Body of pancreas (tissue), 4 donors: ENCODE measurements at places on chromosomes 16 and 17. TPM values are rescaled to one million over a fixed set of nuclear protein-coding genes. Genes with fewer than 3 reads are reported as not detected.

GRCh38 chr17:74467221-74467951 lies 952 bp downstream of the CD300A start:
- no peaks in the 10 kb centered on the region for H3K36me3 ChIP-seq
- H3K27ac ChIP-seq: no peak overlapping the region
- H3K4me1 ChIP-seq: no peaks in the 10 kb centered on the region
- H3K4me3 ChIP-seq: no peak overlapping the region

- no peaks in the 10 kb centered on the region for H3K27me3 ChIP-seq
- peak; percentile 59 for DNase-seq
- H3K36me3 ChIP-seq: no peaks in the 10 kb centered on the region
- no peaks in the 10 kb centered on the region for H3K4me1 ChIP-seq
- no peak overlapping the region for H3K4me3 ChIP-seq
- H3K27ac ChIP-seq: no peak overlapping the region
These were observed 141.1 kb downstream of the RGS9 start for GRCh38 chr17:65278050-65278819.

- H3K4me1 ChIP-seq: no peaks in the 10 kb centered on the region
- no peak overlapping the region for H3K4me3 ChIP-seq
- no peaks in the 10 kb centered on the region for H3K36me3 ChIP-seq
These were observed 17.4 kb upstream of the MTSS2 start for GRCh38 chr16:70703041-70703834.

- H3K4me3 ChIP-seq: peak within 1 kb of the TSS; percentile 80
- DNase-seq: peak; percentile 86
- peaks cover 34% of the 10 kb centered on the region for H3K4me1 ChIP-seq
- H3K27me3 ChIP-seq: no peaks in the 10 kb centered on the region
- H3K36me3 ChIP-seq: no peaks in the 10 kb centered on the region
These were observed at the start of gene ZNRF1 for GRCh38 chr16:74998481-74999218. TSS of gene ZNRF1 (plus strand) at chr16:74999024. CDS start at chr16:74999672, 648 bp downstream.

- H3K27ac ChIP-seq: no peak overlapping the region
- peaks cover 5% of the 10 kb centered on the region for H3K4me1 ChIP-seq
- H3K4me3 ChIP-seq: no peak overlapping the region
- DNase-seq: no peak
- no peaks in the 10 kb centered on the region for H3K36me3 ChIP-seq
- H3K27me3 ChIP-seq: no peaks in the 10 kb centered on the region
These were observed 56.1 kb upstream of the LYRM9 start for GRCh38 chr17:27949304-27949703.

DNA sequence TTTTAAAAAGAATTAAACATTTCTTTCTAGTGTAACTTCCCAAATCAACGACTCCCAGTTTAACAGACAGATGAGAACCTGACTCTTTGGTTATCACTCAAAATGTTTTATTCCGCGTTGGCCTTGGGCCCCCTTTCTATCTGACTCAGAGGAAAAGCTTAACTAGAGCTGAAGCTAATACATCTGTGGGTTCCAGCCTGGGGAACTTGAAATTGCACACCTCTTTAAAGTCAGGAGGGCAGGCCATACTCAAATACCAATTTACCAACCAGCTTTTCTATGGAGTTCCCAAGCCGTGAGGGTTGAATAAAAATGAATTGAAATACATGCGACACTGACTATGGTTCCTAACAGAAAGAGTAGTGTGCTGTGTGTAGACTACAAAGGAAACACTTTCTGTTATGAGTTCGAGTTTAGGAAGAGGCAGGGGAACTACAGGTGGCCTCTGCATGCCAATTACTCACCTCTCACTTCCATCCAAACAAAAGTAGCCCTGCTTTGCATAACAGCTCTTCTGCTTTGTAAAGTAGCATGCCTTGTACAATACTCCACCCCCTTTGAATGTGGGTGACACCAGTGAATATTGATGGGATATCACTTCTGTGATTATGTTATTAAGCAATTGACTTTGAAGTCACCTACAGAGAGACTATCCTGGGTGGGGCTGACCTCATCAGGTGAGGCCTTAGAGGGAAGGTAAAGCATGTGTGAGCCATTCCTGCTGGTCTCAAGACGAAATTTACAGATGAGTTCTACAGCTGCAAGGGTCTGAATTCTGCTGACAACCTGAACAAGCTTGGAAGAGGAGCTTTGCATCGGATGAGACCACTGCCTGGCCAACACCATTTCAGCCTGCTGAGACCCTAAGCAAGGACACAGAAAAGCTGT lies 92.1 kb downstream of the WDR59 start:
- H3K4me1 ChIP-seq: no peaks in the 10 kb centered on the region
- no peak overlapping the region for H3K27ac ChIP-seq
- no peaks in the 10 kb centered on the region for H3K27me3 ChIP-seq
- no peak for DNase-seq

DNA sequence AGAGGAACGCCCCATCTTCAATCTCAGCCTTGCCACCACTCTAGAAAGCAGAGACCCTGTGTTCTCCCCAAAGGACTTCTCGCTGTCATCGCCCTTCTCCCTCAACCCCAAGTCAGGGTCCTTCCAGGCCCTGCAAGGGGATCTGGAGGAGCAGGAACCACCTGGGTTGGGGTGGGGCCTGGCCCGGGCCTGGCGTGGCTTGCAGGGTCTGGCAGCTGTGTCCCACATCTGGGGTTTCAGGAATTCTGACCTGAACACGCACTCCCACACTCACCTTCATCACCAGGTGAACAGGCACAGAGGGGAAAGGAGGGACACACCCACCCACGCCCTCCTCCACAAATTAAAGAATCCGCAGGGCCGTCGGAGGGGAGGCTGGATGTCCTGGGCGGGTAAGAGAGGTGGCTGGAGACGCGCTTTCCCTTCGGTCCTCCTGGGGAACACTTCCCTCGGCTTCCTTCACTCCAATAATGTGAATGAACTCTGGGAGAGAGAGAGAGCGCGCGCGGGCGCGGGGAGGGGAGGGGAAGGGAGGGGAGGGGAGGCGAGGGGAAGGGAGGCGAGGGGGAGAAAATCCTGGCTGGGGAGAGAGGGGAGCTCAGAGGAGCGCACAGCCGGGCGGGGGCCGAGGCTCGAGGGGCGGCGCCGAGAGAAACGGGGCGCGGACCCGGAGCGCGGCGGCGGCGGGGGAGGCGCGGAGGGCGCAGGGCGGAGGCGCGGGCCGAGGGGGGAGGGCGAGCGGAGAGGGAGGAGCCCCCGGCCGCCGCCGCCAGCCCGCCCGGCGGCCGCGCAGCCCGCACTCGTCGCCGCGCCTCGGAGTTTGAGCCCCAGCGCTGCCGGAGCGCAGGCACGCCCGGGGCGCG lies at the start of gene CACNG4:
TSS of gene CACNG4 (plus strand) at position 799 of the 863 bp plus-strand sequence. CDS start 205 bp downstream, outside the sequence.
- H3K27ac ChIP-seq: no peak within 1 kb of the TSS
- H3K27me3 ChIP-seq: no peaks in the 10 kb centered on the region
- no peaks in the 10 kb centered on the region for H3K36me3 ChIP-seq
- DNase-seq: no peak

DNA sequence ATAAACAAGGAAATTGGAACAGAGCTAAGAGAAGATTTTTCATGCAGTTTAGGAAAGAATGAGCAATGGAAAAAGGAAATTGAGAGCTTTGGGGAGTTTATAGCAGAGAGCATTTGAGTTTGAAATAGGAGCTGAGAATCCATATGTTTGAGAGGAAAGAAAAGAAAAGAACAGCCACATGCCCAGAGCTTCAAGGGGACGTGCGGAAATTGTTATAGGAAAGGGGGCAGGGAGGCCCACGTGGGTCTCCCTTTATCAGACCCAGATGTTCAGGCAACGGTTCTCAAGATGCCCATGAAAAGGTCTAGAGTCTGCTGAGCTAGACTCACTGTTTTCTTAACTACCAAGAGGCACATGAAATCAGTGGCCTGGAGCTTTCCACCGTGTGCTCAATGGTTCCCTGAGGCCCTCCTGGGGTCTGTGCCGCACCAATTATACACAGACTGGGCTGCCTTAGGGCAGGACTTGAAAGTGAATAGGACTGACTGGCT lies 31.2 kb downstream of the CHD9 start:
- H3K27me3 ChIP-seq: no peaks in the 10 kb centered on the region
- no peak for DNase-seq
- peaks cover 21% of the 10 kb centered on the region for H3K4me1 ChIP-seq

DNA sequence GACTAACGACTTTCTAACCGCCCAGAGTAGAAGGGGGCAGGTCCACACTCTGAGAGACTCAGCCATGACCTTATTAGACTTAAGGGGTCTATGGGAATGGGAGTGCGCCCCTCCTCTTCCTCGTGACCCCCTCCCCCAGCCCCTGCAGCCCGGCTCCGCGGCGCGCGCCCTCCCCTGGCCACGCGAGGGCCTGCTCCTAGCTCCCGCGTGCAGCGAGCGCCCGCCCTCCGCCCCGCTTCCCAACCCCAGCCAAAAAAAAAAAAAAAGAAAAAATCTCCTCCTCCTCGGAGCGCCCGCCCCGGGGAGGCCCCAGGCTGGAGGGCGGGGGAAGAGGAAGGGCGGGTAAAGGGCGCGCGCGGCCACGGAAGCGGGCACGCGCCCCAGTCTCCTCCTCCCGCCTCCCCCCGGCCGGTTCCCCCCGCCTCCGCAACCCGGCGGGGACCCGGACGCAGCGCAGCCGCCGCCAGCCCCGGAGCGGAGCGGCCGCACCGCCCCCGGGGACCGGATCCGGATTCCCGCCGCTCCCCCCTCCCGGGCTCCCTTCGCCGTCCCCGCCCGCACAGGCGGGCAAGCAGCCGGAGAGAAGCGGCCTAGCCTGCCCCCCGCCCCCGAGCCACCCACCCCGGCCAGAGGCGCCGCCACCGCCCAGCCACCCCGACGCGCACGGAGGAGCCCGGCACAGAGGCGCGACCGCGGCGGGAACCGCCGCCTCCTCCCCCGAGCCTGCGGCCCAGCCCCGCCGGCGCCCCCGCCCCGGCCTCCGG lies 949 bp downstream of the UBTF start:
- no peaks in the 10 kb centered on the region for H3K27me3 ChIP-seq
- peaks cover 9% of the 10 kb centered on the region for H3K36me3 ChIP-seq
- H3K27ac ChIP-seq: peak overlapping the region; percentile 99
- H3K4me3 ChIP-seq: peak overlapping the region; percentile 15

DNA sequence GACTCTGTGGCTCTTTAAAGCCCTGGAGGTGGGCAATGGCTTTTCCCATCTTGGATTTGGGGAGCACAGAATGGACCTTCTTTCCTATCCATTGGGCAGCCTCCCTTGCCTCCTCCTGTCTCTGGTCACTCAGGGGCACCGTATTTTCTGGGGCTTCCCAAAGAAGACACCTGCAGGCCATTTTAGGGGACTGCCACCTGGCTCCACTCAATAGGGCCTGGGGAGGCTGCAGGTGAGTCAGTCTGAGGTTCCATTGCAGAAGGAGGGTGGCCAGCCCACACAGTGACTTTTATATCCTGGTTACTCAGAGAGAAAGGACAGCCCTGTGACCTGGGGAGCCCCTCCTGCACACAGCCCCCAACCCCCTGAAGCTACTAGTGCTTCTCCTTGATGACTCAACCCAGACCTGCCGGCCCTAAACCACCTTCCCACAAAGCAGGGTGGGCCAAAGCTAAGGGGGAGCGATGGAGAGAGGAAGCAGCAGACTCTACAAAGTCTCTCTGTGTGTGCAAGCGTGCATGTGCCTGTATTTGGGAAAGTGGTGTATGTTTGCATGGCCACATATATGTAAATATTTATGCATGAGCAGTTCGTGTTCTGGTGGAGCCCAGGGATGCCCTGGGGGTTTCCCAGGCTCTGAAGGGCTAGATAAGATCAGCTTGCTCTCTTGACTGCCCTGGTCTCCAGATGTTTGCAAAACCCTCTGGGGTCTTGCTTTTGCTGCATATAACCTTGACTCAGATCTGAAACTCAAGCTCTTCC lies 5.0 kb downstream of the CX3CL1 start:
- no peak for DNase-seq
- no peak overlapping the region for H3K27ac ChIP-seq
- H3K4me1 ChIP-seq: peaks cover 19% of the 10 kb centered on the region
- H3K4me3 ChIP-seq: no peak overlapping the region
- no peaks in the 10 kb centered on the region for H3K27me3 ChIP-seq

DNA sequence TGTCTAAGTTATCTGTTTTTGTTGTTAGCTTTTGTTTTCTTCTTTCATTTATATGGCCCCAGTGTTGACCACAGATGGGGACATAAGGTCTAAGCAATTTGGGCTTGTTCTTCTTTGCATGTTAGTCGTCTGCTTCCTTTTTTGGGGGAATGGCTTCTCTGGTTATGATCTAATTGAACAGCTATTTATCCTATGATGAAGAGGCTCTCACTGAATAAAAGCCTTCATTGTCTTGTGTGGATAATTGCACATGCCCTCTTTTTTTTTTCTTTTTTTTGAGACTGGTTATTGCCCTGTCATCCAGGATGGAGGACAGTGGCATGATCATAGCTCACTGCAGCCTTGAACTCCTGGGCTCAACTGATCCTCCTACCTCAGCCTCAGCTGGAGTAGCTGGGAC lies 13.7 kb downstream of the SMARCE1 start:
- peaks cover 7% of the 10 kb centered on the region for H3K4me1 ChIP-seq
- no peaks in the 10 kb centered on the region for H3K27me3 ChIP-seq
- peaks cover 58% of the 10 kb centered on the region for H3K36me3 ChIP-seq
- DNase-seq: no peak
- no peak overlapping the region for H3K27ac ChIP-seq

GRCh38 chr17:39601758-39602532 lies 5.8 kb downstream of the NEUROD2 start:
- H3K4me1 ChIP-seq: peaks cover 49% of the 10 kb centered on the region
- H3K36me3 ChIP-seq: no peaks in the 10 kb centered on the region
- no peak overlapping the region for H3K27ac ChIP-seq
- H3K4me3 ChIP-seq: no peak overlapping the region

DNA sequence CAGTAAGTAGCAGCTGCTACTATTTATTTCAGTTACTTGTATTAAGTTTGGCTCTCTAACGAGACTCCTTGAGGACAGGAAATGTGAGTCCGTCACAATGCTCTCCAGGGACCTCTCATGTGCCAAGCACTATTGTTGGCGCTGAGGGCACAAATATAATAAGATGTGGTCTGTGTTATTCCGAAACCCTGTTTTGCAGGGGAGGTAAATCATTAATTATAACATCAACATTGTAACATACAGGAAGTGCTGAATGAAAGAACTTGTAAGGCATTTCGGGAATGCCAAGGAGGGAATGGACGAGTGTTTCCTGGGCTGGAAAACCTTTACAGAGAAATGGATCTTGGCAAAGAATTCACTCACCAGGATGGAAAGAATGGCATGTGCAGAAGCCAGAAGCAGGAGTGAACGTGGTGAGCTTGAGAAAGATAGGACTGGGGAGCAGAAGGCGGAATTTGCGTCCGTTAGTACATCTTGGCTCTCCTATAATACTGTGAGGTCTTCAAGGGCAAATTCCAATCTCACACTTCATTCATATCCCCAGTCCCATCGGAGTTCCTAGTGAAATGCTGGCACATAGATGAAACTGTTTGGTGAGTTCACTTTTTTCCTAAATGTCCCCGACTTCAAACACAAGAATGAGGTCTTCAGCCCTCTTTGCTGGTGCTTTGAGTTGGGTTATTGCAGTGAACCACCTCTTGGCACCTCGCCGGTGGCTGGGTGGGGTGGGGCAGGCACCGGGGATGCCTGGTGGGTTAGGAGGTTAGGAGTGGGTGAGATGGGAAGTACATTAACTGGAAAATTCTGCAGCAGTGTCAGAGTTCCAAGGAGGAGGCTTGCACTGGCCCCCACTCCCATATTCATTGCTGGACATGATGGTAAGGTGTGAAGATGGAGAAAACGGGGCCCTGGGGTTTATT lies 11.5 kb downstream of the TAC4 start:
- peak; percentile 41 for DNase-seq
- no peaks in the 10 kb centered on the region for H3K36me3 ChIP-seq
- no peaks in the 10 kb centered on the region for H3K27me3 ChIP-seq
- peaks cover 21% of the 10 kb centered on the region for H3K4me1 ChIP-seq
- H3K4me3 ChIP-seq: no peak overlapping the region

The SPHK1 gene
- total RNA-seq: 46.5 TPM

The HOXB5 gene
- total RNA-seq: not detected

The HOXB7 gene
- total RNA-seq: not detected

The ARHGAP23 gene
- 5.2 TPM for total RNA-seq
